ENCODE measurements at places on chromosomes 1 and 21. TPM values are rescaled to one million over a fixed set of nuclear protein-coding genes. Genes with fewer than 3 reads are reported as not detected.
A peak's percentile ranks its signal among the peaks of the same experiment; 100 is the strongest.

Gene AKR7A3
- 1.2 TPM for total RNA-seq

Gene BARHL2
- total RNA-seq = not detected

Gene CELA3A
- total RNA-seq = 5.0 TPM

Gene MYBPHL
- not detected for total RNA-seq

DNA sequence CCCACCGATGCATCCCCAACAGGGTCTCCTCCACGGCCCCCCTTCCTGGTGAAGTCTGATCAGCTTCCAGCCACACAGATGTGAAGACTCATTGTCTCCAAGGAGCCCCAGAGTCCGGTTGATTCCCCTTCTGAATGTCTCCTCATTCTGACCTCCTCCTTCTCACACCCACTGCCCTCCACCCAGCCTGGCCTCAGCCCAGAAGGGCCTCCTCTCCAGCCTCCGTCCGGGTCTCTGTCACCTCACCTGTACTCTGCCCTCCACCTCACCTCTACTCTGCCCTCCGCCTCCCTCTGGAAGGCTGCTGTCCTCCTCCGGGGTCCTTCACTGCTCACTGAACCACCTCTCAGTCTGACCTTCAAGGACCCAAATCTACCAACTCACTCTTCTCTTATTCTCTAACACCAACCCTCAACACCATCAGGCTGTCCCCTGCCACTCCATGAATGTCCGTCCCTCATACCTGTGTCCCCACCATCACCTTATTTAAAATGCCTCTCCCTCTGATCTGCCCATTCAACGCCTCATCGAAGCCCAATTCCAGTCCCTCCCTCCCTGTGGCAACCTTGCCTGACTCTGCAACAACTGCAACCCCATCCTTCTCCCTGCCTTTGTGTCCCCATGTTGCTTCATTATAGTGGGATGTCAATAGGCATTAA, 201.2 kb downstream of the TOMM20 start:
- no peak overlapping the region for H3K27ac ChIP-seq
- DNase-seq = no peak
- no peaks in the 10 kb centered on the region for H3K36me3 ChIP-seq
- no peak overlapping the region for H3K4me3 ChIP-seq
- no peaks in the 10 kb centered on the region for H3K4me1 ChIP-seq

Gene GPR25
- not detected for total RNA-seq

DNA sequence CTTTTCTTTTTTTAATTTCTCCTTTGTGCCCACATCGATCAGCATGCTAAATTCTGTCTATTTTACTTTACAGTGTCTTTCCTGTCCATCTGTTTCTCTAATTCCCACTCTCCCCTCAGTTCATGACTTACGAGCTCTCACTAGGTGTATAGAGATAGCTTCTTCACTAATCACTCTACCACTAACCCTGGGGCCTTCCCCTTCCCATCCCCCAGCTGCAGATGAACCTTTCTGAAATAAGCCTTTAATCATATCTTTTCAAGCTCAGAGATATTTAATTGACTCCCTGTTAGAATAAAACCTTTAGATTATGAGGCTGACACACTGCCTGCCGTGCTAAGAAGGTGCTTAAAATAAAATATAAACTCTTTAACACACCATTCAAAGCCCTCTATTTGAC, 66.3 kb upstream of the BMP8A start:
- no peak overlapping the region for H3K4me3 ChIP-seq
- peak overlapping the region; percentile 14 for H3K27ac ChIP-seq
- DNase-seq = no peak

Gene PDE9A
- total RNA-seq = 3.8 TPM

- H3K36me3 ChIP-seq = no peaks in the 10 kb centered on the region
- H3K27me3 ChIP-seq = no peaks in the 10 kb centered on the region
- H3K27ac ChIP-seq = no peak overlapping the region
- no peaks in the 10 kb centered on the region for H3K4me1 ChIP-seq
- peak; percentile 75 for DNase-seq
Observed at GRCh38 chr1:25820247-25821111, 725 bp downstream of the MTFR1L start.

Gene DENND1B
- total RNA-seq = 20.5 TPM

- no peaks in the 10 kb centered on the region for H3K36me3 ChIP-seq
- no peak for DNase-seq
- H3K27me3 ChIP-seq = no peaks in the 10 kb centered on the region
Observed at GRCh38 chr1:188154761-188155160, 1326.0 kb downstream of the PLA2G4A start.

DNA sequence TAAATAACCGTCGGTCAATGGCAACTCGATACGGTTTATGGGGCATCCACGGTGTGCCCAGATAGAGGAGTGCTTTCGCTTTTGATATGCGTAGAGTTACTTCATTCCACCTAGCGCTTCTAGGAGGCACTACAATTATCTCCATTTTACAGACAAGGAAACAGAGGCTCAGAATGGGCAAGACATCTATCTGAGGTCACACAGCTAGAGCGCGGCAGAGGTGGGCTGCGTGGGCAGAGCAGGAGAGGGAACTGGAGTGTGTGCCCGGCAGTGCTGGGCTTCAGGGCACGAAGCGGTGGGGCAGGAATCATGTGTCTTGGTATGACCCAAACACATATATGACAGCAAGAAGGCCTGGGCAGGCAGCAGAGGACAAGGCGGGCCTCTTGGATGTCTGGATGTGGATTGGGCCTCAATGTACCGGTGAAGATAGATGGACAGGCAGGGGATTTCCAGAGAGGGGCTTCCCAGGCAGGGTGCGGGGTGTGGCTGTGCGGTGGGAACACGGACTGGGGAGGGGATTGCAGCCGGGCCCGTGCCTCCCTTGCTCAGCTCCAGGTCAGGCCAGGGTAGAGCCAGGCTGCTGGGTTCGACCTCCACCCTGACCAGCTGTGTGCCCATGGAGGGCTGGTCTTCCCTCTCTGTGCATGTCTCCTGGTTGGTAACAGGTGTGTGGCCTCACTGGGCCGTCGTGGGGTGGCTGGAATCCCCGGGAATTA, 21.2 kb downstream of the TP73 start:
- H3K4me1 ChIP-seq = no peaks in the 10 kb centered on the region
- H3K27ac ChIP-seq = no peak overlapping the region
- H3K4me3 ChIP-seq = no peak overlapping the region
- H3K36me3 ChIP-seq = no peaks in the 10 kb centered on the region
- no peaks in the 10 kb centered on the region for H3K27me3 ChIP-seq

Gene ADGRL2
- 53.4 TPM for total RNA-seq

DNA sequence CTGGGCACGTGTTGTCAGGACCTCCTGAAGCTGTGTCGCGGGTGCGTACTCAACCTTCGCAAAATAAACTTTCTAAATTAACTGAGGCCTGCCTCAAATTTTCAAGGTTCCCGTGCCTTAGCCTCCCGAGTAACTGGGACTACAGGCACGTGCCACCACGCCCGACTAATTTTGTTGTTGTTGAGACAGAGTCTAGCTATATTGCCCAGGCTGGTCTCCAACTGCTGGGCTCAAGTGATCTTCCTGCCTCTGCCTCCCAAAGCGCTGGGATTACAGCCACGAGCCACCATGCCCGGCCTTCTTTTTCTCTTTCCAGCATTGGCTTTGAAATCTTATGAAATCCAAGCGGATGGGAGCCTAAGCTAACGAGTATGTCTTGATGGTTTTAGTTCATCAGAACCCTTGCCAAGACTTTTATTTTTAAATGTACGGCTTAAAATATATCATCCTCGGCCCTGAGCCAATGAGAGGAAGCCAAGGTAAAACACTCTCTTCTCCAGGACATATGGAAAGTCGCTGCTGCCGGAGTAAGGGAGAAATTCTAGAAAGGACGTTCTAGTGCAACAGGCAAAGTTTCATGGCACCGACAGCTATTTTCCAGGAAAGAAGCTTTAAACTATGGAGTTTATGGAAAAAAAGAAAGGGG, 12.7 kb upstream of the ERVH48-1 start:
- no peak overlapping the region for H3K4me3 ChIP-seq
- H3K27ac ChIP-seq = no peak overlapping the region
- H3K27me3 ChIP-seq = no peaks in the 10 kb centered on the region

DNA sequence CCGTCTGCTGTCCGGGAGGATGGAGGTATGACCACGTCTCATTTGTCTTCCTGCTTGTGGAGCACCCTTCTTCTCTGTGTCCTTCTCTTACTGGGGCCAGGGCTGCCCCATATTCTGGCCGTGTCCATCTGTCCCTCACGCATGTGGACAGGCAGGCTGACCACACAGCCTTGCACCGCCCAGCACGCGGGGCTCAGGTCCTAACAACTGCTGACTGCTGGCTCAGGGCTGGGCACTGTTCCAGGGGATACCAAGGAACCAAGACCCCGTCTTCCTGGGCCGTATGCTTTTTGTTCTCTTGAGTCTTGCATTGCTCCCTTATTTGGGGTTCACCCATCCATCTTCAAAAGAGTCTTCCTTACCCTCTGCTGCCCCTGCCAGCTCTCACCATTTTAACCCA, 17.5 kb upstream of the SPSB1 start:
- H3K4me3 ChIP-seq = no peak overlapping the region
- H3K27me3 ChIP-seq = no peaks in the 10 kb centered on the region
- H3K27ac ChIP-seq = no peak overlapping the region
- no peaks in the 10 kb centered on the region for H3K36me3 ChIP-seq
- DNase-seq = peak; percentile 62

- peak overlapping the region; percentile 37 for H3K4me3 ChIP-seq
- peaks cover 2% of the 10 kb centered on the region for H3K36me3 ChIP-seq
- DNase-seq = no peak
- H3K27ac ChIP-seq = peak overlapping the region; percentile 29
- H3K4me1 ChIP-seq = peaks cover 4% of the 10 kb centered on the region
Observed at GRCh38 chr1:8419172-8419571, 101.3 kb downstream of the SLC45A1 start.

Gene PAPPA2
- total RNA-seq = 4.3 TPM

GRCh38 chr1:224502459-224503160, 68.0 kb upstream of the WDR26 start:
- no peak overlapping the region for H3K4me3 ChIP-seq
- no peak for DNase-seq
- H3K36me3 ChIP-seq = no peaks in the 10 kb centered on the region
- peak overlapping the region; percentile 31 for H3K27ac ChIP-seq
- H3K27me3 ChIP-seq = no peaks in the 10 kb centered on the region

GRCh38 chr1:101301446-101302057, 64.7 kb downstream of the S1PR1 start:
- H3K27ac ChIP-seq = no peak overlapping the region
- DNase-seq = no peak
- H3K4me1 ChIP-seq = no peaks in the 10 kb centered on the region
- no peak overlapping the region for H3K4me3 ChIP-seq
- no peaks in the 10 kb centered on the region for H3K36me3 ChIP-seq

GRCh38 chr1:82373710-82374109, 573.0 kb downstream of the ADGRL2 start:
- no peaks in the 10 kb centered on the region for H3K27me3 ChIP-seq
- H3K4me3 ChIP-seq = no peak overlapping the region
- no peak overlapping the region for H3K27ac ChIP-seq

DNA sequence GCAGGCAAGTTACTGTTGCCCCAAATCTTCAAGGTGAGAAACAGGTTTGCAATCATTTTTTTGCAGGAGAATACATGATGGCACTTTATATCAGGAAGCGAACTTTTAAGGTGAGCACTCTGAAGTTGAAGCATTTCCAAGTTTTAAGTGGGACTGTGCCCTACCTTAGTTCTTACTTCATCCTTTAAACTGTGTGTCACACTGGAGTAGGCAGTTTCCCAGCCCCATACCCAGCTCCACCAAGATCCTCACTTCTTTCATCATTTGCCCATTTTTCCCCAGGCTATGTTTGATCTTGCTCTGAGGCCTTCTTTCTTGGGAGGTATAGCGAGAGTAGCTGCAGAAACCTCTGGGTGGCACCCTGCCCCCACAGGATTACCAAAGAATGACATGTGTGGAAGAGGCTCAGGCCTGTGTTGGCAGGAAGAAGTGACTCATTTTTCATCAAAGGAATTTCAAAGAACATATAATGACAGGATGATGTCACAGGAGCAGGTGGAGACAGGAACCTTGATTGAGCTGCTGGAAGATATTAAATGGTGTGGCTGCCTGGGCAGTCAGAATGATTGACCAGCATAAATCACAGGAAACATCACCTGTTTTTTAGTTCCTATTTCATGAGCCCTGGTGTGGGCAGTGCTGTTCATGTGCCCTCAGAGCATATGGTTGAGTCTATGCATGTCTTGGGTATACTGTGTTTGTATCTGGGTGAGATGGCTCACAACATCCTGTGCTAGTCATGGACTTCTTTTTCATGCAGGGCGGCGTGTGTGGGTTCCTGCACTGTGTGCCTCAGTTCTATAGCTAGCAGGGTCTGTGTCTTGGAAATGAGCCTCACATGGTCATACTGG, 20.8 kb upstream of the MACF1 start:
- no peaks in the 10 kb centered on the region for H3K27me3 ChIP-seq
- H3K4me3 ChIP-seq = no peak overlapping the region
- no peak overlapping the region for H3K27ac ChIP-seq
- peak; percentile 67 for DNase-seq
- no peaks in the 10 kb centered on the region for H3K4me1 ChIP-seq

DNA sequence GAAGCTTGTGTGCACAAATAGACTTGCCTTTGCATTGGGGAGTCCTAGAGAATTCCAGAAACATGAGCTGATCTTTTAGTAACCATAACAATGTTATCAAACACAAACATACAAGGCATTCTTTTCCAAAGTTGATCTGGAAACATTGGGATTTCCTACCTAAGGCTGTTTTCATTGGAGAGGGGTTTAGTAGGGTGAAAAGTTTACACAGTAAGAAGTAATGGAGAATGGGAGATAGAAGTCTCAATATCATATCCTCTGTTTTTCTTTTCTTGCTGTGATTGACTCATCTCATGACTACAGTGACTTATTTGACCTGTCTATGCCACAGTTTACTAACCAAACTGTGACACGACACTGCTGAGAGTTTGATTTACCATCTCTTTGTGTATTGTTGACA, 65.6 kb upstream of the PLA2G4A start:
- H3K27ac ChIP-seq = no peak overlapping the region
- H3K4me3 ChIP-seq = no peak overlapping the region
- no peaks in the 10 kb centered on the region for H3K36me3 ChIP-seq
- DNase-seq = no peak

Gene UBE2U
- not detected for total RNA-seq

- no peaks in the 10 kb centered on the region for H3K36me3 ChIP-seq
- H3K27ac ChIP-seq = no peak overlapping the region
- no peaks in the 10 kb centered on the region for H3K4me1 ChIP-seq
- no peak for DNase-seq
Observed at GRCh38 chr1:53303726-53304515, 23.9 kb downstream of the LRP8 start.

GRCh38 chr21:40796464-40796863, 50.5 kb downstream of the DSCAM start:
- no peaks in the 10 kb centered on the region for H3K4me1 ChIP-seq
- H3K27ac ChIP-seq = no peak overlapping the region
- no peaks in the 10 kb centered on the region for H3K27me3 ChIP-seq
- H3K4me3 ChIP-seq = no peak overlapping the region
- no peaks in the 10 kb centered on the region for H3K36me3 ChIP-seq

Gene HLX
- 21.6 TPM for total RNA-seq

Gene FCRL4
- total RNA-seq = not detected

DNA sequence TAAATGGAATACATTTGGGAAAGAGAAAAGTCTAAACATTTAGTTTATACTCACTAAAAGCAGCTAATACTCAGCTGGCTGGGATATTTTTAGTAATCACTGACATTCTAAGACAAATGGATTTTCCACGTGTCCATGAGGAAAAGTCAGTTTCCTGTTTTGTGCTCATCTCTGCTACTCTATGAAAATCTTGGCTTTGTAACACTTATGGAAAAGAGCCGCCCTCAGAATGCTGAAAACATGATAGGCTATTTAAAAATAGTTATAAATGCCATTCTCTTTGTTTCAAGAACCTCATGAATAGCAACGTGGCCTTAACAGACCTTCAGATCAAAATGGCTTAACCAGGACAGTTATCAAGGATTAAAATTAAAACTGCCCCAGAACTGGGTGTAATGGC, 29.9 kb downstream of the MRAP start:
- no peak overlapping the region for H3K4me3 ChIP-seq
- H3K36me3 ChIP-seq = peaks cover 2% of the 10 kb centered on the region
- peak overlapping the region; percentile 46 for H3K27ac ChIP-seq
- peaks cover 4% of the 10 kb centered on the region for H3K4me1 ChIP-seq
- H3K27me3 ChIP-seq = no peaks in the 10 kb centered on the region
